ENCODE measurements at places on chromosomes 1 and 21.

DNA sequence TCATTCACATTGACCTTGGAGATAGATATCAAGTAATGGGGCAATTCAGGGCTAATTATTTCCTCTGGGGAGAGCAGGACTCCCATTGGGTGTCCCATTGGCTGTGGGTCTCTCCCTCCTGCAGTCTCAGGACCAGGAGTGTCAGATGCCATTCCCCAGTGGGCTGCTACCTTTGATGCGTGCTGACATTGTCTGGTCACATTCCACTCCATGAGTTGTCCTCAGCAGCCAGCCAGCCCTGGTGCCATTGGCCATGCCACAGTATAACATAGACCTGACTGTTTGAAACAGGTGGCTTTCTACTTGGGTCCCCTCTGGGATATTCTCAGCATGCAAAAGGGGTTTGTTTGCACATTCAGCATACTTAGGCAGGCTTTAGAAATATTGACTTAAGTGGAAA lies 118.5 kb downstream of the MRPS6 start:
- DNase-seq: no peak

DNA sequence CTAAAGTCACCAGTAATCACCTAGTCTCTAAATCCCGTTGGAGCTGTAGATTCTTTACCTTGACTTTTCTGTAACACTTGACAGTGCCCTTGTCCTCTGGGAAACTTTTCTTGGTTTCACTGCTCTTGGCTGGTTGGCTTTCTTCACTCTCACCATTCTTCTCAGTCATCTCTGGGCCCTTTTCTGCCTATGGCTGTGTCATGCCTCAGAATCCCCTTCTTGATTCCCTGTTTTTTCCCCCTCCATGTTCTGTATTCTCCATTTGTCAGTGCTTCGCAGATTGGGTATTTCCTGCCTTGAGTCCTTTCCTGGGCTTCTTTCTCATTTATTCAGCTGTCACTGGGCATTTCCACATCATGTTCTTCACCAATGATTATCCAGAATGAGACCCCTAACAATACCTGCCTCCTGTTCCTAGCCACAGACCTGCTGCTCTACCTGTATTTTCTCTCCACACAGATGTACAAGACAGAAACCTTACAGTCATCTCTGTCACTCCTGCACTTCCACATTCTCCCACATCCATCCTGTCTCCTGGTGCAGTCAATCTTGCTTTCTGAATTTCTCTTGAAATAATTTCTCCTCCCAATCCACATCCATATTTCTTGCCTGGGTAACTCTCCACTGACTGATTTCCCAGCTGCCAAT lies 14.7 kb downstream of the UCK2 start:
- DNase-seq: no peak

GRCh38 chr1:13945856-13946255 lies 245.9 kb downstream of the PRDM2 start:
- DNase-seq: no peak

- DNase-seq: no peak
These were observed 97.1 kb downstream of the MACF1 start for GRCh38 chr1:39301606-39302005.

DNA sequence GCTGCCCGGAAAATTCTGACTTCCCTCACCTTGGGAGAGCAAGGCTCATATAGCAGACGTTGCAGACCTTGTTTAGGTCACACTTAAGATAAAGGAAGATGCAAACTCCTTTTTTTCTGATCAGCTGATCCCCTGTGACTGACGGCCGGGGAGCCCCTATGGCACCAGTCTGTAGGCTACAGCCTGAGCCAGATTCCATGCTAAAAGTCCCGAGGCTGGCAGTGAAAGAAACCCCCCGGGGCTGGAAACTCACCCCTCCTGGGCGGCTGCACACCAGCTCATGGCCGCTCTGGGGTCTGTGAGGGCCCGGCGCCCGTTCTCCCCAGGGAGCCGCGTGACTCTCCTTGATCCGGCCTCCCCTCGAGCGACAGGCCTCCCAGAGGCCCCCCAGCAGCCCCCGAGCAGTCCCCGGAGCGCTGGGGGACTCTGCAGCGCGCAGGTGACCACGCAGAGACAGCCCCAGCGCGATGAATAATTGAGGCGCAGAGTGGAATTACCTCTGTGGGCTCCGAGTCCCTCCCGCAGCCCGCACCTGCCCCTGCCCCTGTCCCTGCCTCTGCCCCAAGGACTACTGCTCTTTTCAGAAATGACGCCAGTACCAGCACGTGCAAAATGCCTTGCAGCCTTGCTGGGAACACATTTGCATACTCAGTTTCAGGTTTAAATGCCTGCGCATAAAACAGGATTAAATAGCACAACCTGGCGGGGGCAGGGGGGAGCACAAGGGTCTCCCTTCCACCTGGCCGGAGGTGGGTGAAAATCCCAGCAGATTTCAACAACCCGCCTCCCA lies 62.6 kb upstream of the CLDN14 start:
- DNase-seq: no peak

- DNase-seq: no peak
These were observed 53.9 kb upstream of the PTGFRN start for GRCh38 chr1:116855773-116856201.

DNA sequence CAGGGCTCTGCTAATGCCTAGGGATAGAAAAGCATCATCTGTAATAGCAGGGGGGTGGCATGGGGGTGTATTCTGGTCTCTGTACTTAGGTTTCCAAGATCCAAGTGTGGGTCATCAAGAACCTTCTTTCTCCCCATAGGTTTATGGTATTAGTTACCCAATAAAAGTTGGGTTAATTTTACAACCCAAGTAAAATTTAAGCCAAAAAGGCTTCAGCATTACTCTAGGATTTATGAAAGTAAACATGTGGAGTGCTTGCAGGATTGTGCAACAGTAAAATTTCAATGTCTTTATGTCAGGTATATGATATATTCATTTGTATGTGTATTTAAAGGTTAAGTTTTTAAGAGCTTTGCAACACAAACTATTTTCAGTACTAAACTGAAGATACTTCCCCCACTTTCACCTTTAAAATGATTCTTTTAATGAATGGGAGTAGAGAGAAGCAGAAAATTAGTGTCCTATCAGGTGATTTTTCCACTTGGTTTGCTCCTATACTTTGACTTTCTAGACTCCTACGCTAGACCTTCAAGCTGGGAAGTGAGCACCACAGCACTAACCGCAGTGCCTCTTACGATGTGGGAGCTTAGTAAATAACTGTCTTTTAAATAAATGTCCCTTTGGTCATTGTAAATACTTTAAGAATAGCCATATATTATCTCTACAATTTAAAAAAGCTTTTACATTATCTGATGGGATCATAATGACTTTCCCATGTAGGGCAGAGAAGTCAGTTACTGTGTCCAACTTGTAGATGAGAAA lies 67.8 kb upstream of the UBE2U start:
- no peak for DNase-seq

DNA sequence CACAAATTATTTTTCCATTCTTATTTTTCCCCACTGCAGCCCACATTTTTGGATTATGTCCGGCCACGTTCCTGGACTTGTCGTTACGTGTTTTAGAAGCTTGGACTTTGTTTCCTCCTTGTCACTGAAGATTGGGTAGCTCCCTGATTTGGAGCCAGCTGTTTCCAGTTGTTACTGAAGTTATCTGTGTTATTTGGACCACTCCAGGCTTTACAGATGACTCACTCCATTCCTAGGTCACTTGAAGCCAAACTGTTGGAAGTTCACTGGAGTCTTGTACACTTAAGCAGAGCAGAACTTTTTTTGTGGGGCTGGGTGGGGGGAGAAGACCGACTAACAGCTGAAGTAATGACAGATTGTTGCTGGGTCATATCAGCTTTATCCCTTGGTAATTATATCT lies 12.2 kb upstream of the AXDND1 start:
- DNase-seq: no peak

DNA sequence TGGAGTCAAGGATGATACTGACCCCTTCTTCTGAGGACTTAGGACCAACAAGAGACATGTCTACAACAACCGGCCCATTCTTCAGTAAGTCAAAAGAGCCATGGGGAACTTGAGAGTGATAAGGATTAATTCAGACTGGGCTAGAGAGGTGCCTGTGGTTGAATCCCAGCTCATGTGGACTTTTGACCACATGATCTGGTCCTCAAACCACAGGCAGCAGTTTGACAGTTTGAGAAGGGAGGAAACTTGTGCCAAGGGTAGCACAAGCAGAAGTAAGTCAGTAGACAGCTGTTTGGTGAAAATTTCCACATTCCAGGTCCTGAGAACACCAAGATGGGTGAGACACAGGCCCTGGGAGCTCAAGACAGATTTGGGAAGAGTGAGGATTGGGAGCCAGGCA lies 19.8 kb downstream of the SH3BP5L start:
- no peak for DNase-seq

DNA sequence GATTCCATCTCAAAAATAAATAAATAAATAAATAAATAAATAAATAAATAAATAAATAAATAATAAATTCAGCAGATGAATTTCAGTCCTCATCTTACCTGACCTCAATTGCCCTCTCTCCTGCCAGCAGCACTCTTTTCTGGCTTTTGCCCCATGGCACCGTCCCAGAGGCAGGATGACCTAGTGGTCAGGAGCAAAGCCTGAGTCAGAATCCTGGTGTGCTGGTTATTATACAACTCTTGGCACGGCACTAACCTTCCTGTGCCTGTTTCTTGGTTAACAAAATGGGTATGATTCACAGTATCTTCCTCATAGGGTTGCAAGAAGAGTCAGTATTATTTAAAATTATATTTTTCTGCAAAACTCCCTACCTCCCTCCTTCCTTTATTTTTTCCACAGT lies 43.0 kb downstream of the NKAIN1 start:
- DNase-seq: no peak

DNA sequence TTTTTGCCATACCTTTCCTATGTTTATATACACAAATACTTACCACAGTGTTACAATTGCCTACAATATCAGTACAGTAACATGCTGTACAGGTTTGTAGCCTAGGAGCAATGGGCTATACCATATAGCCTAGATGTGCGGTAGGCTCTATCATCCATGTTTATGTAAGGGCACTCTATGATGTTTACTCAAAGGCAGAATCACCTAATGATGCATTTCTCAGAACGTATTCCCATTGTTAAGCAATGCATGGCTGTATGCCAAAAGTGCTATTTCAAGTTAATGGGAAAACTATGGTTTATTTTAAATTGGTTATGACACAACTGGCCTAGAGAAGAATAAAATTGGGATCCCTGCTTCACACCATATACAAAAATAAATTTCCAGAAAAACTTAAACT lies 36.9 kb upstream of the DISP1 start:
- no peak for DNase-seq

DNA sequence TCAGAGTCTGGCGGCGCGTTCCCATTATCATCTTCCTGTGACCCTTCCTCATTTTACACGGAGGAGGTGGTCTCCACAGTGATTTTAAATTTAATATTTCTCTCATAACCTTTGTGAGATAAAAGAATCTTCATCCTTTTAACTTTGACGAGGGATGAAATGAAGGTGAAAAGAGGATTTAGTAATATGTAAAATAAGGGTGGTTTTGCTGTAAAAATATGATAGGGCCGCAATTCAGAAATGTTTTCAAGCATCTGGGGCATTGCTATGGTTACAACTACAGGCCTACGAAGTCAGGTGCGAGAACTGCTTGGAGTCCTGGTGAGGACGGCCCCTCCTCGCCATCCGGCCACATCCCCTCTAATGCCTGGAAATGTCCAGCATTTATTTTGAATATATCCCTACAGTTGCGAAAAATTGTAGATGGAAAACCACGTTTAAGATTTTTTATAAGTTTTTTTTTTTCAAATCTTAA lies 422 bp upstream of the RSBN1 start:
- DNase-seq: no peak

GRCh38 chr1:76408303-76408702 lies 333.8 kb downstream of the ST6GALNAC3 start:
- no peak for DNase-seq

DNA sequence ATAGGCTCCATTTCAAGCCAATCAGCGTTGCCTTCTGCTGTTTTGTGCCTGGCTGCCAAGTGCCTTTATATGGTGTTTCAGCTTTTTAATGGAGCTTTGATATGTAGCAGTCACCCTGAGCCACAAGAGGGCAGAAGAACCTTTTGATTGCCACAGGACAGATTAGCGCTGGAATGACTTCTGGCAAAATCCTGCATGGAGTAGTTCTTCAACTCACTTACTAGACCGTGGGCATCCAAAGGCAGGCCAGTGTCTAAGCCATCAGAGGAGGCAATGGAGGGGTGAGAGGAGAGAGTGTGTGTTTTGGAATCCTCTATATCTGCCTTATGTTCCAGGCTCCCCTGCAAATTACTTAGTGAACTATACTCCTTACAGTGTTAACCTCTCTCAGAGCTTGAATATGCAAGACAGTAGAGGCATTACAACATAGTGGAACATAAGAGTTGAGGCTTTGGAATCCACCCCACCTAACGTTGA lies 56.2 kb downstream of the ST3GAL3 start:
- DNase-seq: peak; percentile 1

DNA sequence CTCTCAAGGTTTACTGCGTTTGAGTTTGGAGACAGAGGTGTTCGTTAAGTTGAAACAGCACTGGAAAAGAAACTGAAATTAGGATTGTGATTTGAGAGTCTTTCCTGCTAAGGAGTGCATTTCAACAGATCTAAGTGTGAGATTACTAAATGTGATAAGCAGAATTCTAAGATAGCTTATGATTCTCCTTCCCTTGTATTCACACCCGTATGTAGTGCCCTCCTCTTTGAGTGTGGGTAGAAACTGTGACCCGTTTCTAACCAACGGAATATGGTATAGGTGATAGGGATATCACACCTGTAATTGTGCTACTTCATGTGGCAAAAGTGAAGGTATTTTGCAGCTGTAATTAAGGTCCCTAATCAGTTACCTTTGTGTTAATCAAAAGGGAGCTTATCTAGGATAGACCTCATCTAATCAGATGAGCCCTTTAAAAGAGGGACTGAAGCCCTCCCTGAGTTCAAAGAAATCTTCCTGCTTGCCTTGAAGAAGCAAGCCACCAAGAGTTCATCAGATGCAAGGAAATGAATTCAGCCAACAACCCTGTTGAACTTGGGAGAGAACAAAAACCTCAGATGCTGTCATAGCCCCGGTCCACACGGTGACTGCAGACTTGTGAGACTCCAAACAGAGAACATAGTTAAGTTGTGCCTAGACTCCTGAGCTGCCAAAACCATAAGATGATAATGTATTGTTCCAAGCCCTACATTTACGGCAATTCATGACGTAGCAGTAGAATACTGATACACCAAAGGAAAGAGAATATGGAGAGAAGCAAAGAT lies 12.6 kb upstream of the IL12RB2 start:
- no peak for DNase-seq

GRCh38 chr1:245107776-245108114 lies 47.0 kb upstream of the KIF26B start:
- DNase-seq: no peak

GRCh38 chr1:11654137-11654938 lies at the start of the genes FBXO2 and FBXO44:
TSS of gene FBXO2 (minus strand) at chr1:11654429. CDS start at chr1:11654340, 89 bp downstream.
TSS of gene FBXO44 (plus strand) at chr1:11654877. CDS start at chr1:11655836, 959 bp downstream.
- DNase-seq: peak; percentile 38

GRCh38 chr1:78779831-78780230 lies 130.2 kb downstream of the IFI44 start:
- DNase-seq: no peak

GRCh38 chr21:26061437-26061836 lies 109.1 kb downstream of the APP start:
- no peak for DNase-seq

DNA sequence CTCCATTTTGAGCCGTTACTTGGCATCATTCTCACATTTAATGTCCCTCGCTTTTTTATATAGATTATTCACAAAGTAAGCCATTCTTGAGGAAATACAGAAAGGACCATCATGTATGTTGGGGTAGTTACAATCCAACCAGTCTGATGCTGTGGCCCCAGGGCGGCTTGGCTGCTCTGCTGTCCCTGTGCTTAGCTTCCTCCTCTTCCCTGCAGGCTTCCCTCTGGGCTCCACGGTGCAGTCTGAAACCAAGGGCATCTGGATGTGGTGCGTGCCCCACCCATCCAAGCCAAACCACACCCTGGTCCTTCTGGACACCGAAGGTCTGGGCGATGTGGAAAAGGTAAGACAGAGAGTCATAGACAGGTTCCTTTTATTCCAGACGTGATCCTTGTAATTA lies 5.5 kb downstream of the GBP6 start:
- DNase-seq: no peak

Measured in stimulated activated CD8-positive, alpha-beta memory T cell treated with anti-CD3 and anti-CD28 coated beads, Interleukin-15, amount 100 ng/mL, for 4 hours (primary cell).